ENCODE measurements at places on chromosomes 5 and 9.

GRCh38 chr5:157280927-157281326 is 15.0 kb downstream of the CYFIP2 start:
- DNase-seq, result peak; percentile 33

DNA sequence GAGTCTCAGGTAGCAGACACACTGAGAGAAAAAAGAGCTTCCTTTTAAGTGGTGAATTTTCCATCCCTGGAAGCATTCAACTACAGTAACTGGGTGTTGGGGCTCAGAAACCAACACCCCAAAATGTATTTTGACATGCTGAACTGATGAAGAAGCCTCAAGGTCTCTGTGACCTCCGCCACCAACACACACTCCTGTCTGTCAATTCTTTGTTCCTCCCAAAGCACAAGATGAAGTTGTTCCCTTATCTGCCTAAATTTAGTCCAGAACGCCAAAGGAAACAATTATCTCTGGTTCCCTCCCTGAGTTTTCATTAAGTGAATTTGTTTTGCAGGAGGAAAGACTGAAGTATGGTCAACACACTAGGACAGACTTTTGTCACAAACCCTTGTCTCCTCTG is 1.4 kb upstream of the CDKN2AIPNL start:
- no peak for DNase-seq

DNA sequence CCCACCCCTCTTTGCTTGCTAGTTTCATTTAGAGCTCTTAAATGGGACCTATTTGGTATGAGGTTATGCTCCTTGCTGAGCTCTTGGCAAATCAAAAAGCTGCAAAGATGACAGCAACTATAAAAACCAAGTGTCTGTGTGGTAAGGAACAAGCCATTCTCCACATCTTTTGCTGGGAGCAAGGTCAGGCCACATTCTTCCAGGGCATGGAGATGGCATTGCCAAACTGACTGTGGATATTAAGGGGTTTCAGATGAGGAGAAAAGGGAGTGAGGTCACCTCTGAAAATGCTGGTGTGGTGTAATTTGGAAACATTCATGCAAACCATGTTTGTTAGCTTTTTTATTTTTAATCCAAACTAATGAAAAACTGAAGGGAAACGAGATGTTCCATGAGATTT is 218.8 kb upstream of the IL12B start:
- no peak for DNase-seq

DNA sequence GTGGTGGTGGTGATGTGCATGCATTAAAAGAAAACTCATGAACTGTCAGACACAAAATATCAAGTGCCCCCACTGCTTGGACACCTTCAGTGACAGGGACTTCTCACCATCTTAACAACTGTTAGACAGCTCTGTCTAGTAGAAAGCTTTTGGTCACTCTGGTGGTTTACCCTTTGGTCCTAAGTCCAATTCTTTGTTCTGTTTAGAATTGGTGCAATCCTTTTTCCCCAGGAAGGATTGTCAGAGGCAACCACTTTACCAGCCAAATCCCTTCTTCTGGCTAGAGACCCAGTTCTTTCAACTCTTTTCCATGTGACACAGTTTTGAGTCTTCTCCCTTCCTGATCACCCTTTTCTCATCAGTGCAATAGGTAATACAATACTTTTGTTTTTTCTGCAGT is 140.2 kb downstream of the SEC61B start:
- no peak for DNase-seq

GRCh38 chr9:118305331-118305730 is 601.1 kb downstream of the TLR4 start:
- DNase-seq, result no peak

GRCh38 chr9:83489961-83490360 is 48.2 kb downstream of the FRMD3 start:
- DNase-seq, result no peak

DNA sequence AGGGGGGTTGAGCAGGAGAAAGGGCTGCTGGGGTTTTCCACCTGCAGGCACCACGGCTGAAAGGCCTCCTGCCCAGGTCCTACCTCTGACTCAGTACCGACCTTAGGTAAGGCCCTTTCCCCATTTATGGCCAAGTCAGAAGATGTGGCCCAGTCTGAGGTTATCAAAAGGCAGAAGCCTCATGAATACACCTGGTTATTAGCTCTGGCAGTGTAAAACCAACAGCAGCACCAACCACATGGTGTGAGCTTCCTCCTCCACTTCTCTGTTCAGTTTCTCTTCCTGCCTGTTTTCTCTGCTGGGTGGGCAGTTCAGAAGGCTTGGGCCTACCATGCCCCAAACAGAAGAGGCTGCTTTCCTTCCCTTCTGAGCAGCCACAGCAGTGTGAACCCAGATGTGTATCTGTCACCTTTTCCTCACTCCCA is 86.9 kb downstream of the UGCG start:
- no peak for DNase-seq

- DNase-seq, result no peak
Observed at GRCh38 chr5:174459832-174460448, 264.4 kb upstream of the MSX2 start.

DNA sequence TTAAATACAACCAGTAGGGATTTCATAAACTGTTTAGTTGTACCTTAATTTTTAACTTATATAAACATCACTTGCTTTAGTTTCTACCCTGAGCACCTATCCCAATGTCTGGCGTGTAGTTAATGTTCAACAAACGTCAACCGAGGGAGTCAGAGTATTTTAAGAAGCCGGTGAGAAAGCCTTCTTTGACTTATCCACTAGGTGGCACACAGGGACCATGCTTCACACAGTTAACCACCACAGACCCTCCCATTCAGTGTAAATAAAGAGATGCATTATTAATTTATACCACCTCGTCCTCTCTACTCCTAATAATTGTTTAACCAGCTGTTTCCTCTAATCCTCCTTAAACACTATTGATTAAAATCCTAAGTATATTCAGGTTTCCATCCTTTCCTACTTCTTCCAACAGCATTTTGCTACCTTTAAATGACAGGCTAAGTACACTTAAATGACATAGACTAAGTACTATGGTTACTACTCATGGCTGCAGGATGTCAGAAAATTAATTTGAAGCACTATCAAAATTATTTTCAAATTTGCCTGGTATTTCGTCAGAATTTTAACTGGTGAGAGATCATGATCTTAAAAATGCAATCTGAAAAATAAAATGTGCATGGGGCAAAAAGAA is 2.3 kb downstream of the HAPLN1 start:
- DNase-seq, result peak; percentile 78

GRCh38 chr5:1568201-1568979 is 44.6 kb upstream of the LPCAT1 start:
- no peak for DNase-seq

DNA sequence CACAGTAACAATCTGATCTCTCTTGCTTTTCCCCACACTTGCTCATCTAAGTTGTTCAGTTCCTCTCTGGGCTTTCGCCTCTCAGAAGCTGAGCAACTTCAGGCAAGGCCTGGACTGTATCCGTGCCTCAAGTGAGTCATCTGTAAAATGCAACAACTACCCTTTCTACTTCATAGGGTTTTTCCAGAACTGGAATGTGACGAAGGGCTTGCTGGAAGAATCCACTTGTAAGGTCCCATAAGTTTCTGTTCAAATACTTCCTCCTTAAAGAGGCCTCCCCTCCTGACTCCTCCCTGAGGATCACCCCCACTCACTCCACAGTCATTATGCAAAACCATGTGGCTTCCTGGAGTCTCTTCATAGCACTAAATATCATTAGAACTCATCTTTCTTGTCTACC is 17.5 kb upstream of the INSYN2B start:
- DNase-seq, result no peak

DNA sequence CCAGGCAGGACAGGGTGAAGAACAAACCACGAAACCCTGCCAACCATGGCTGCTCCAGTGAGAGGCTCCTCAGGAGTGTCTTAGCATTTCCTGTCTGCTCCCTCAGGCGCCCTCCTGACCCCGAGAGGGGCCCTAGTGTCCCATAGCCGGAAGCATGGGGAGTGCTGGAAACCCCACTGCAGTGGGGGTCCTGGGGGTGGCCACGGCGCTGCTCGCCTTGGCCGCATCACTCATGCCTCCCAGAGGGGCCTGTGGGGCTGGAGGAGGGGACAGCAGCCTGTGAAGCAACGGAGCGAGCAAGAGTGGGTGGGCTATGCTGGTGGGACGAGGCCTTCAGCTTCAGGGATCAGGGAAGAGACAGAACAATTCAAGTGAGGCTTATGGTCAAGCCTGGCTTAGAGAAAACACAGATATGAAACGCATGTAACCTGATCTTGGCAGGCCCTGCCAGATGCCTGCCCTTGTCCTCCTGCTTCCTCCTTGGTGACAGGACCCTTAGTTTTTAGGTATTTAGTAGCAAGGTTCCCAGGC is 219.1 kb downstream of the FANCC start:
- no peak for DNase-seq

DNA sequence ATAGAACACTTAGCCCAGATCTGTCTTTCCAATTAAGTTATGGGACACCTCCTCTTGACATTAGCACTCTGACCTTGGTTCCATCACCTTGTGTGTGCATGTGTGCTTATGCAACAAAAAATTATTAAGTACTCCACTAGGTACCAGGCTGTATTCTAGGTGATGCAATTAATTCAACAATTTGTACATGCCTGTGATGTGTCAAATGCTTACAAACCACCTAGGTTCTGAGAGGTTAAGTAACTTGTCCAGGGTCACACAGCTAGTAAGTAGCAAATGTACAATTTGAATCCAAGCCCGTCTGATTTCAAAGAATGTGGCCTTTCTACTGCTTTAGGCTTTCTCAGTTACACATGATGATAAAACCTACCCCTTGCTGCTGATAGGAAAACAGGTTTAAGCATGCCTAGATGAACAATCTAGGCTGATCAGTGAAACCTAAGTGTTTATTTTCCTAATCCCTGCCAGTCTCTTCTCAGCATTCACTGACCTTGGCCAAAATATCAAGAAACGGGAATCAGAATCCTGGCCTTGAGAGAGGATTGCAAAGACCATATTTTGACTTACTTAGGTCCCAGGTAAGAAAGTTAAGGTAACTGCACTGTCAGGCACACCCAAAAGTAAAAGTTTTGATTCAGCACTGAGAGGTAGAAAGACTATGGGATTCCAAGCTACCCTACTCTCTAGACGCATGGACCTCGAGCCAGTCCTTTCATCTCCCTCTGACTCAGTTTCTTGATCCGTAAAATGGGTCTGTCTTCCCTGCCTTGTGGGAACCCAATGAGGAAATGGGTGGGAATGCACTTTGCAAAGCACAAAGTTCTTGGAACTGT is 1.0 kb downstream of the TBC1D2 start:
- peak; percentile 30 for DNase-seq

DNA sequence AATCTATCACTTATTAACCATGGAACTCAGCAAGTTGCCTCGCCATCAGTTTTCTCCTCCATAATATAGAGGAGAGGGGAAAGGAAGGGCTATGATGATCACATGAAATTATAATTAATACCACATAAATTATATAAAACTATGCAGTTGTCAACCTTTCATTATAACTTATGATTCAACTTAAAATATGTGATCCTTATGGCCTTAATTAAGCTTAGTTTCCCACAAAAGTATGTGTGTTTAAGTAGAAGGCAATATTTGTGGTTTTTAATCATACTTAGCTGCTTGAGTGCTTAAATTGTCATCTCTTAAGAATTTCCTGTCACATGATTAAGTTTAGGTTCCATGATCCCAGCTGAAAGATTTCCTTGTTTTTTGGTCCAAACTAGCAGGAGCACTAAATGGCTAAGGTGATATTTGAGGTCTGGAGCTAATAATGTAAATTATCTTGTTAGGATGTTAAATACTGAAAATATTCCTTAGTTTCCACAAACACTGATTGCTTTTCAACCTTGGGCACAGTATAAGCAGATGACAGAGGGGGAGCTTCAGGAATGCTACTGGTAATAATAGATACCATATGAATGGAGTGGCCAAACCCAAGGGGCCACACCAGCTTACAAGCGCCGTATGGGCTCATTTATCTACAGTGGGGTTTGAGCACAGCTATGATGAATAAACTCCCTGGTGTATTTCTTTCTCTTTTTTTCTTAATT is 26.4 kb upstream of the F2R start:
- DNase-seq, result peak; percentile 82

DNA sequence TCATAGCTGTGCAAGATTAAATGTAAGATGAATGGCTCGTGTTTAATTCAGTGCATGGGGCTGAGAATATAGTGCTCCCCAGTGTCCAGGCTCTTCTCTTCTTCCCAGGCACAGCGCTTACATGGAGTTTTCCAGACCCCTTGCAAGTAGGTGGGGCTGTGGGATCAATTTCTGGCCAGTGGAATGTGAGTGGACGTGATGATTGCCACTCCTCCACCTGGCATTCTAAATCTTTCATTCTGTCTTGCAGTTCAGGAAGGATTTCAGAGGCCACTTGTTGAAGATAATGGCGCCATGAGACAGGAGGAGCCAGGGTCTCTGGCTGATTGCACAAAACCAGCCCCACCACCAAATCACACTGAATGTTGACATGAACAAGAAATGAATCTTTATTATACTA is 7.2 kb upstream of the PIP5K1B start:
- no peak for DNase-seq

DNA sequence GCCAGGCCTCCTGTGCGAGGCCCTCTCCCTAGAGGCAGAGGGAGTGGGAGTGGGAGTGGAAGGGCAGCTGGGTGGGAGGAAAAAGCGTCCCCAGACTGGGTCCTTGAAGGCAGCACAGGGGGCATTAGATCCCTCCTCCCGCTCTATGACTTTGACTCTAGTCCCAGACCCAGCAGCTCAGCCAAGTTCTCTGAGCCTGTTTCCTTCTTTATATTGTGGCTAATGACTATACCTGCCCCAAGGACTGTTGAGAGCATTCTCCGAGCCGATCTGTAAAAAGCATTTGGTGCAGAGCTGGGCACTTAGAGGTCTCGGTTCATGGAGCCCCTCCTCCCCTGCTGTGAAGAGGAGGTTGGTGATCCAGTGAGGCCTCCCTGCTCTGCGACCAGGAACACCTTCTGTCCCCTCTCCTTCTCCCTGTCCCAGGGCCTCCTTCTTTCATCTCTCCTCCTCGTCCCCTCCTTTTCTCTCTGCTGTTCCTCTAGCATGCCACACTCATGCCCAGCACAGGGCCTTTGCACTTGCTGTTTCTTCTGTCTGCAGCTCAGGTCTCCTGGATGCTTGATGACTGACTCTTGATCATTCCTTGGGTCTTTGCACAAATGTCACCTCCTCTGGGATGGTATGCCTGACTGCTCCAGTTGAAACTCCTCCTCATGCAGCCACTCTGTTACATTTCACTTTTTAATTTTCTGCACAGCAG is 23.4 kb upstream of the PSD2 start:
- no peak for DNase-seq

- peak; percentile 72 for DNase-seq
Observed at GRCh38 chr9:6007770-6008168, 7.7 kb downstream of the RANBP6 start.

DNA sequence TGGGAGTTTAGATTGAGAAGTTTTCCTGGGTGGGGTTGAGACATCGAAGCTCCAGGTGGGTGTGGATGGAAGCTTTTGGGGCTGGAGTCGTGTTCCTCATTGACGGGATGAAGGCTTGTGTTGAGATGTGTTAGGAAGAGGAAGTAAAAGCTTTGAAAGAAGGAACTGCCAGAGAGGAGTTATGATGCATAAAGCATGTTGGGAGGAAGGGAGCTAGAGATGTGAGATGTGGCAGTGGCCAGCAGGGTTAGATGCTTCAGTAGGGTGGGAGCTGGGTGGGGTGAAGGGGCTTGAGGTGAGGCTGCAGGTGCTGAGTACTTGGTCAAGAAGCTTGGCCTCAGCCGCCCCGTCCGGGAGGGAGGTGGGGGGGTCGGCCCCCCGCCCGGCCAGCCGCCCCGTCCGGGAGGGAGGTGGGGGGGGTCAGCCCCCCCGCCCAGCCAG is 56.7 kb downstream of the HSPA4 start:
- DNase-seq, result no peak

- DNase-seq, result no peak
Observed at GRCh38 chr5:102623329-102624065, 124.7 kb upstream of the SLCO6A1 start.

All from RKO (cell line).